Chondrocyte (in vitro differentiated cells): ENCODE measurements at places on chromosomes 5 and 9. TPM values are rescaled to one million over a fixed set of nuclear protein-coding genes. Genes with fewer than 3 reads are reported as not detected.

GRCh38 chr5:76114179-76114851 is 31.1 kb downstream of the SV2C start:
- DNase-seq, result no peak
- peaks cover 21% of the 10 kb centered on the region for H3K27me3 ChIP-seq
- H3K27ac ChIP-seq, result no peak overlapping the region
- no peak overlapping the region for H3K4me3 ChIP-seq

Gene PCDHA12
- total RNA-seq, result 15.9 to 23.6 TPM (median 23.0 TPM) in 3 replicates

DNA sequence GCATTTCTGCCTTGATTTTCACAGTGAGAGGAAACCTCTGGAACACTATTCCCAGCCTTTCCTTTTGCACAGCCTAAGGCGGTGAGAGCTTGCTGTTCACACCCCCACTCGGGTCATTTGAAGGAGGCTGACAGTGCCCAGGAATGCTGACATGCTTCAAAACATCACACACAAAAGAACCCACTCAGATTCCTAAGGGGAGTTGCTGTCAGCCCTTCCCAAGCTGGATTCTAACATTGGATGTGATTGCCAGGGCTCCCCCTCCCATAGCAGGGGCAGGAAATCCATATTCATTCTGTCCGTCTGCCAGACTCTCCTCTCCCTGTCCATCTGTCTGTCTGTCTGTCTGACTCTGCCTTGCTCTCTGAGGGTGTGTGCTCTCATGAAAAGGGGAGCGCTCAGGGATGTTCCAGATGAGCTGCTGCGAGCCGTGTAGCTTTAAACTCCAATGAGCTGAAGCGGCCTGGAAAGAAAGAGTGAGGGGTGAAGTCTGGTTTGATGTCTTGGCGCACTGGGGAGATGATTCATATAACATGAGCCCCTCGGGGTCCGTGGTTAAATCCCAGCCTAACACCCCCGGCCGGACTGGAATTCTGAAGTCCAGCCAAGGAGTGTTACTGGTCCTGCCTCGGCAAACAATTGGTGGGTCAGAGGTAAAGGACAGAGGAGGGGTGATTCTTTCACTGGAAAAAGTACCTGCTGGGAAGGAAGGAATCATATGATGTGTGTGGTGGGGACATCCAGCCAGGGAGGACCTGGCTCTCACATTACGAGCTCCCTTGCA is 517.0 kb downstream of the CCDC171 start:
- peaks cover 2% of the 10 kb centered on the region for H3K36me3 ChIP-seq
- no peaks in the 10 kb centered on the region for H3K27me3 ChIP-seq
- no peak overlapping the region for H3K4me3 ChIP-seq
- H3K27ac ChIP-seq, result peak overlapping the region; percentile 1
- DNase-seq, result no peak

Gene PCSK5
- 8.3 to 75.9 TPM (median 8.9 TPM) in 3 replicates for total RNA-seq

Gene NR5A1
- not detected in 3 replicates for total RNA-seq

Gene SH3PXD2B
- total RNA-seq, result 48.9 to 81.1 TPM (median 75.7 TPM) in 3 replicates

GRCh38 chr9:120932086-120932823 is 5.7 kb upstream of the TRAF1 start:
- H3K27ac ChIP-seq, result peak overlapping the region; percentile 100
- DNase-seq, result no peak
- no peaks in the 10 kb centered on the region for H3K36me3 ChIP-seq
- H3K4me3 ChIP-seq, result no peak overlapping the region
- H3K27me3 ChIP-seq, result no peaks in the 10 kb centered on the region

GRCh38 chr5:10278658-10279279 is 28.7 kb downstream of the CCT5 start:
- peaks cover 2% of the 10 kb centered on the region for H3K4me1 ChIP-seq
- H3K36me3 ChIP-seq, result peaks cover 5% of the 10 kb centered on the region
- H3K4me3 ChIP-seq, result no peak overlapping the region
- no peak overlapping the region for H3K27ac ChIP-seq

Gene LEAP2
- 0.35 to 0.72 TPM (median 0.60 TPM) in 3 replicates for total RNA-seq

DNA sequence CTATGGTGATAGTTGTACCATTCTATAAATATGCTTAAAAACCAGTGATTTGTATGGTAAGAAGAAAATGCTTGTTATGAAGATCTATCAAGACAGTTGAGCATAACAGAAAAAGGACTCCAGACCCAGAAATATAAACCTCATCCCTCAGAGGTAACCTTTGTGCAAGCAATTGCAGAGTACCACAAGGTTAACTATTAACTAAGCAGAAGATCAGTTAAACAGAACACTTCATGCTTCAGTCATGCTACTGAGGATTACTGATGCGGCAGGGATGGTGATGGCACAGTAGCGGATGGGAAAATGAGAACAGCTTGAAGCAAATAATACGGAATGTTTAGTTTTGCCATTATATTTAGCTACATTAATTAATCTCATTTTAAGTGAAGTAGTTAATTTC is 45.5 kb downstream of the IARS1 start:
- peak overlapping the region; percentile 98 for H3K27ac ChIP-seq
- peaks cover 52% of the 10 kb centered on the region for H3K36me3 ChIP-seq
- no peaks in the 10 kb centered on the region for H3K27me3 ChIP-seq

- no peaks in the 10 kb centered on the region for H3K36me3 ChIP-seq
- no peak for DNase-seq
- peak overlapping the region; percentile 54 for H3K27ac ChIP-seq
- H3K4me3 ChIP-seq, result peak overlapping the region; percentile 80
- H3K27me3 ChIP-seq, result peaks cover 15% of the 10 kb centered on the region
- H3K4me1 ChIP-seq, result peaks cover 12% of the 10 kb centered on the region
Observed at GRCh38 chr5:69492923-69493395, 369 bp downstream of the OCLN start.

DNA sequence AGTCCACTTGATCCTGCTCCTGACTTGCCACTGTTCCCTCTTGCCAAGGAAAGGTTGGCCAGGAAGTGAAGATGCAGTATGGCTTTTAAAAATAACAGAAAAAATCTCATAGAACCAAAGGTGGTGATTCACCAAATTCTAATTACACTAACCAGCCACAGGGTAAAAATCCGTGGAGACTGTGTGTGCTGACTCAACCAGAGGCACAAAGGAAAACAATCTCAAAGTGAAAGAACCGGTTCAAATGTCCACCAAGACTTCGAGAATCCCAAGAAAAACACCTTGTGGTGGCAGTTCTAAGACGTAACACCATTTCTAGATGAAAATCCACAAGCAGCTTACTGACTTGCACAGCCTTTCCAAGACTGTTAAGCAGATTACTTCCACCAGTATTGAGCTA is 279.1 kb downstream of the TLE1 start:
- H3K27ac ChIP-seq, result peak overlapping the region; percentile 24
- DNase-seq, result no peak
- no peak overlapping the region for H3K4me3 ChIP-seq
- no peaks in the 10 kb centered on the region for H3K36me3 ChIP-seq
- H3K27me3 ChIP-seq, result no peaks in the 10 kb centered on the region

DNA sequence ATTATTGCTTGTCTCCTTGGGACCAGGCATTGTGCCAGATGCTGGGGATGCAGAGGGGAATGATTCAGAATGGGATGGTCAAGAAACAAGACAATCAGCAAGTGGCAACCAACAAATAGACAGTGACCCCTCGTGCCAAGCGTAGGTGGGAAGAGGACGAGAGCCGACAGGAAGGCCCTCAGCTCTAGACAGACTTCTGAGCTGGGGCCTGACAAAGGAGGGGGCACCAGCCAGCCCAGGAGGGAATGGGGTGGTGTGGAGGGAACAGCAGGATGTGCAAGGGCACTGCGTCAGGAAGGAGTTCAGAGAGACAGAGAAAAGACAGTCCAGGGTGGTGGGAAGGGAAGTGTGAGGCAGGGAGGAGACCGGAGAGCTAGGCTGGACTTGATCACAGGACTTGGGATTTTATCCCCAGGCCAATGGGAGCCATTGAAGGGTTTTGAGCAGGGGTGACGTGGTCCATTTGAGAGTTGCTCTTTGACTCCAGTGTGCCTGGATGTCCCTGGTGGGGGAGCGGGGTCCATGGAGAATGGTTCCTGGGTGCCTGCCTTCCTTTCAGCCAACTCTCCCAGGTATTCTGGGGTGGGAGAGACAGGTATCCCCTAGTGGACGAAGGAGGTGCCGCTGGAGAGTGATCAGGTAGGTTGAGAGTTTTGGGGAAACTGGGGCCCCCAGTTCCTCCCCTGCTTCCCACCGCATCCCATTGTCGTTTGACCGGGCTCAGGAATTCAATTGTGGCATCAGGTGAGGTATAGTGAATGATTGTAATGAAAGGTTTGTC is 79.3 kb upstream of the ZNF618 start:
- H3K27ac ChIP-seq, result no peak overlapping the region
- DNase-seq, result no peak
- H3K4me1 ChIP-seq, result no peaks in the 10 kb centered on the region
- no peaks in the 10 kb centered on the region for H3K36me3 ChIP-seq

Gene KLHL9
- total RNA-seq, result 27.6 to 32.6 TPM (median 28.9 TPM) in 3 replicates

GRCh38 chr5:144201588-144201987 is 30.9 kb downstream of the KCTD16 start:
- no peak for DNase-seq
- peaks cover 21% of the 10 kb centered on the region for H3K4me1 ChIP-seq

DNA sequence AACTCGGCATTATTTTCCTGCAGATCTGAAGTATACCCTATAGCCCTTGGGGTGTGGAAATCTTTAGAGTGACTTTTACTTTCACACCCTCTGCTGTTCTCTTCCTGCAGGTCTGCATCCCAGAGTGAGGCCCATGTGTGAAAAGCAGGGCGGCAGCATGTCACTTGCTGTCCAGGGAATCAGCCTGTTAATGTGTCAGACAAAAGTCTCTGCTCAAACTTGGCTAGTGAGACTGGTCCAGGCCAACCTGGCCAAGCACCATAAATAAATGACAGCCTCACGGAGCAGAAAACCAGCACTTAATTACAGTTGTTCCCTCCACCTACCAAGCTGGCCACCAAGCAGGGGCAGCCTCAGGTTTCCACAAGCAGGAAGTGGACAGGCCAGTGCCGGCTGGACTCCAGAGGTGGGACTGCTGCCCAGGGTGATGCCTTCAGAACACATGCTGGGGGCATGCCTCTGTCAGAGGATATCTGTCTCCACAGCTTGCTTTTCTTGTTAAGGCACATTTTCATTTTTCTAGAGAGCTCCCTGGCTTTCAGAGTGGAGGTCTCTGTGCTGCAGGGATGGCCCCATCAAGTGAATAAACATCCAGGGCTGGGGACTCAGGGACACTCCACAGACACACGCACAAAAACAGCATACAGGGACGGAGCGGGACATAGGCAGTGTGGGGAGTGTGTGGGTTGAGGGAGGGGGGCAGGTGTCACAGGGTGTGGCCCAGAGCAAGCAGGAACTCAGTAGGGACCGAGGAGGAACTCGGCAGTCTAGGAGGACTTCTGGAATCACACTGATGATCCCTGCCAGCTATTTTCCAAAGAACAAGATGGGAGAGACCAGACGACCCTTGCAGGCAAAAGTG is 243.8 kb upstream of the IRX1 start:
- no peaks in the 10 kb centered on the region for H3K4me1 ChIP-seq
- no peaks in the 10 kb centered on the region for H3K36me3 ChIP-seq
- DNase-seq, result no peak
- H3K4me3 ChIP-seq, result no peak overlapping the region
- H3K27ac ChIP-seq, result no peak overlapping the region

GRCh38 chr9:22036866-22037626 is 27.9 kb upstream of the CDKN2B start:
- H3K27ac ChIP-seq, result no peak overlapping the region
- no peaks in the 10 kb centered on the region for H3K27me3 ChIP-seq

Gene CCIN
- 2.4 to 2.7 TPM (median 2.4 TPM) in 3 replicates for total RNA-seq

DNA sequence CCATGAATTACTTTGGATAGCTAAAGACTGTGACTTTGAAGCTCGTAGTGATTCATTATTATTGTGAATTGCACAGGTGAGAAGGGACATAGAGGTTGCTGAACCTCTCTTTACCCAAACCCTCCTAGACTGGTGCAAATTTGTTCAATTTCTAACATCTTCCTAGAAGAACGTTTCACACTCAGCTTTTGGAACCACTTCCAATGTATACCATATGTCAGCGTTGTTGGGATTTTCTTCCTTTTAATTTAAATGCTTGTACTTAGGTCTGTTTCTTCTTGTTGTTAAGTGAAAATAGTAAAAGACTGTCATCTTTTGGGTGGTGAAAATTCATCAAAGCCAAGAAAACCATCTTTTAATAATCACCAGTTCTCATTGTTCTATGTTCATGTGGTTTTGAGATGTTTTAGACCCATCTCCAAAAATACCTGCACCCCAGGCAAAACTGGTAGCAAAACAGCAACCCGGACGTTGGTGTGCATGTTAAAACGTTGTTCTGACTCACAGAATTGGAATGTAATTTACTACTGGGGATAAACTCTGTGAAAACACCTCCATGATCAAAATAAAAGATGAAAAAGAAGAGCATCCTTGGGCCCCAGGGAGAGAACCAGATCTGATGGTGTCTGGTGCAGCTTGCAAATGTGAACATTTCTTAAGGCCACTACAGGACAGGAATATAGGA is 238.3 kb downstream of the NPR3 start:
- no peak for DNase-seq
- no peaks in the 10 kb centered on the region for H3K36me3 ChIP-seq
- no peak overlapping the region for H3K4me3 ChIP-seq
- no peak overlapping the region for H3K27ac ChIP-seq

DNA sequence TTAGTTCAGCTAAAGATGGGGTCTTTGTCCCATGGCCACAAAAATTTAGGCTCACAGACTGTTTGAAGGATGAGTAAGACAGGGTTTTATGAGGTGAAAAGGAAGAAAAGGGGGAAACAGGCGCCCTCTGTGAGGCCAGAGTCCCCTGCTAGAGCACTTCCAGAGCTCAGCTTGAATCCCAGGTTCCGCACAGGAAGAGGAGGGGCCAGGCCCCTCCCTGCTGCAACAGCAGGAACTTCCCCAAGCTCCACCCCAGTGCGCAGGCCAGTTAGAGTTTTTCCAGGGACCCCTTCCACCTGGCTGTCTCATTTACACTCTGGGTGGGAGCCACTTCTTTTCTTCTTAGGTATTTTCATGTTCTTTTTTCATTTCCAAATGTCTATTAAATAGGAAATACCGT is 480.8 kb downstream of the PSAT1 start:
- no peak for DNase-seq
- H3K36me3 ChIP-seq, result no peaks in the 10 kb centered on the region
- peaks cover 14% of the 10 kb centered on the region for H3K4me1 ChIP-seq
- no peak overlapping the region for H3K27ac ChIP-seq
- no peak overlapping the region for H3K4me3 ChIP-seq

DNA sequence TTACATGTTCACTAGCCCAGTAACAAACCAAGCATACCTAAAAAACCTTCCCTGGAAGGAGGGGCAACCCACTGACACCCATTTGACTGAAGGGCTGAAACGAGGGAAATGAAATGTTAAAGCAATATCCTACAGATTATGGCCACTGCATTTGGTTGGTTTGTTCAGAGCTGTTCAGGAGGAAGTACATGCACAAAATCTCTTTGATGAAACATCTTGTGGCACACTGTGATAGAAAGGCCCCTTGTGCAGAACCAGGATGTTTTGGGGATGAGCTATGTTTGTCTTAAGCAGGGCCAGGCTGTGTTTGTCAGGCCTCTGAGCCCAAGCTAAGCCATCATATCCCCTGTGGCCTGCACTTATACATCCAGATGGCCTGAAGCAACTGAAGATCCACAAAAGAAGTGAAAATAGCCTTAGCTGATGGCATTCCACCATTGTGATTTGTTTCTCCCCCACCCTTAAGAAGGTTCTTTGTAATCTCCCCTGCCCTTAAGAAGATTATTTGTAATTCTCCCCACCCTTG is 467.3 kb upstream of the PIK3R1 start:
- no peak overlapping the region for H3K27ac ChIP-seq
- no peak for DNase-seq
- H3K36me3 ChIP-seq, result peaks cover 2% of the 10 kb centered on the region
- peaks cover 6% of the 10 kb centered on the region for H3K4me1 ChIP-seq
- no peak overlapping the region for H3K4me3 ChIP-seq
